ENCODE measurements at places on chromosomes 6 and 20.

- DNase-seq = no peak
These were observed 140.6 kb upstream of the PHACTR1 start for GRCh38 chr6:12575961-12576360.

DNA sequence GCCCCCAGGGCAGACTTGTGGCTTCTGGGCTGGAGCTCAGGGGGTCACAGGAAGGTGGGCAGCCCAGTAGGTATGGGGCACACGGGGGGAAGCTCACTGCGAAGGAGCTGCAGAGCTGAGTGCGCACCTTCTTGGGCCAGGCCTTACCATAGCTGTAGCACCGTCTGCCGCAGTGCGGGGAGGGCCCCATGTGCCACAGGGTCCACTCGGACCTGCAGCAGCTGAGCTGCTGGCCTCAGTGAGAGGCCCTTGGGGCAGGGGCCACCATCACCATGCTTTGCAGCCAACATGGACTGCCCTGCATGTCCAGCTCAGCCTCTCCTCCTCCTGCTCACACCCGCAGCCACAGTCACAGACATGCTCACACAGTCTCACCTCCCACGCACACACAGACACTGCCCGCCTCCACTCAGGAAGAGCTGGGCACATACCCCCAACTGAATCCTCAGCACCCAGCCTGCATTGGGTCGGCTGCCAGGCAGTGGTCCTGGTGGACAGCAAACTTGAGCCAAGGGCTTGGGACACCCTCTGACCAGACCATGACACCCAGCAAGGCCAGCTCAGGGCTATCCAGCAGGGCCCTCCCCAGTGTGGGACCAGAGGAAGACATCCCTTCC lies 35.3 kb downstream of the YTHDF1 start:
- DNase-seq = no peak

GRCh38 chr20:45732199-45732598 lies 10.1 kb downstream of the SPINT4 start:
- no peak for DNase-seq

- no peak for DNase-seq
These were observed 57.4 kb downstream of the LYRM2 start for GRCh38 chr6:89580997-89581666.

DNA sequence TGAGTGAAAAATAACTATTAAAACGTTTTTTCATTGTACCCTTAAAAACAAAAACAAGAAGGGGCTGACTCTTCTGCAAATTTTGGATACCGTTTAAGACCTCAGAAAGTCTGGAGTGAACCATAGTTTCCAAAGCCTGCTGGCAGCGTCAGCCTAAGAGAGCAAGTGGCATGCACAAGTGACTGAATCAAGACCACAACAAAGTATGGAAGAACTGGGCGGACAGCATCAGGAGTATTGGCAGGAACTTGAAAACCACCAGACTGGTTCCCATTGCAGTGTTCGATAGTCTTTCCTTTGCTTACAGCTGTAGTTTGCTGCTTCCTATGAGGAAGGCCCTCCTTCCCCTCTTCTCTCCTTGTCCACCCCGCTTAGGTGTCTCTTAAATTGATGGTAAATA lies 33.7 kb upstream of the MYLIP start:
- DNase-seq = no peak

DNA sequence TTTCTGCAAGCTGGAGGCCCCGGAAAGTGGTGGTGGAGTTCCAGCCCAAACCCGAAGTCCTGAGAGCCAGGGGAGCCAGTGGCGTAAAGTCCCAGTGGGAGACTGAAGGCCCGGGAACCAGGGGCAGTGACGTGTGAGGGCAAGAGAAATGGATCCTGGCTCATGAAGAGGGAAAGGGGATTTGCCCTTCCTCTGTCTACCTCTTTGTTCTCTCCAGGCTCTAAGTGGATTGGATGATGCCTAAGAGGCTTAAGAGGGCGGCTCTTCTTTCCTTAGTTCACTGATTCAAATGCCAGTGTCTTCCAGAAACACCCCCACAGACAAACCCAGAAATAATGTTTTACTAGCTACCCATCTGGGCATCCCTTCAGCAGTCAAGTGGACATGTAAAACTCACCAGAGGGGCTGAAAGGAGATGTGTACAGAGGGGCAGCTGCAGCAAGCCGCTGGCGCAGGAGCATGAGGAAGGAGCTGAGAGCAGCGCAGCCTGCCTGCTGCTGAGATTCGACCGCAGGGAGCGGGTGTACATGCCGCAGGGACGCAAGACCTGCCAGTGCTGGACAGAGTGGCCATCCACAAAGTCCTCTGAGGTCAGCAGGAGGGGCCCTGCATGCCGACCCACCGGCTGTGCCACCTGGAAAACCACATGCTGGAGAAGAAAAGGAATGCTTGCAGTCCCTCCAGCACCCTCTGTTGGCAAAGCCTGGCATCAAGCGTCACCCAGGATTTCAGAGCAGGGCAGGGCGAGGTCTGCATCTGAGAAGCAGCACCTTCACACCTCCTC lies 29.5 kb downstream of the CDYL start:
- peak; percentile 47 for DNase-seq

- no peak for DNase-seq
These were observed 100.1 kb upstream of the PRDM1 start for GRCh38 chr6:105985816-105986632.

- DNase-seq = no peak
These were observed 12.7 kb upstream of the SLC17A1 start for GRCh38 chr6:25844518-25844917.

DNA sequence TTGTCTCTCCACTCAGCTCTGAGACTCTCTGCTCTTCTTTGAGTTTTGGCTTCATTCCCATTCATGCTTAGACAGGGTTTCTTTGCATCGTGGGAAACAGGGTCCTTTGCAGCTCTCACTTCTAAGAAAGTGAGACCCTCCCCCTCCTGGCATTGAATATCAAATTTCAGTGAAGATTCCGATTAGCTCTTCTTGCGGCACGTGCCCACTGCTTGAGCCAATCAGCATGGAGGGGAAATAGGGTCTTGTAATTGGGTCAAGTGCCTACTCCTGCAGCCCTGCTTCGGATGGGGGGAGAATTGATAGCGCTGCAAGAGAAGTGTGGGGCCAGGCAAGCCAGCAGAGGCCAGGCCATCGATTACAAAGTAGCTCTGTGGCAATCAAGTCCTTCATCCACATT lies 69.6 kb downstream of the TFAP2C start:
- DNase-seq = no peak

DNA sequence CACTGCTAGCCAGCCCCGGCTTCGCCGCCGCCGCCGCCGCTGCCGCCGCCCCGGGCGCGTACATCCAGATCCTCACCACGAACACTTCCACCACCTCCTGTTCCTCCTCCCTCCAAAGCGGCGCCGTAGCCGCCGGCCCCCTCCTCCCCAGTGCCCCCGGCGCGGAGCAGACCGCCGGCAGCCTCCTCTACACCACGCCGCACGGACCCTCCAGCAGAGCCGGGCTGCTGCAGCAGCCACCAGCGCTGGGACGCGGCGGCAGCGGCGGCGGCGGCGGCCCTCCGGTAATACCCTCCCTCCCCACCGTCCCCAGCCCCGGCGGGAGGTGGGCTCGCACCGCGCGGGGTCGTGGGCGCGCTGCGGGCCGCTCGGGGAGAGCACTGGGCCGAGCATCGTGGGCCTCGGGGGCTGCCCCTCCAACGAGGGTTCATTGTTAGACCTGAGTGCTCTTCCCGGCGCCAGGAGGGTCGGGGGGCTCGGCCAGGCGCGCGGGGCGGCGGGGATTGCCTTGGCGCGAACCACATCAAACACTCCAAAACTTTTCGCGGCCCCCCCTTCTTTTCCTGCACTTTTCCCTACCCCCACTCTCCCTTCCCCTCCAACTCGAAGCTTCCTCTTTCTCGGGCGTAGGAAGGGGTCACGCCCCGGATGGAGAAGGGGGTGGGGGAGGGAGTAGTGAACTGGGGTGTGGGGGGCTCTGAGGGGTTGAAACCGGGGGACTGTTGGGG lies 827 bp downstream of the E2F3 start:
- peak; percentile 22 for DNase-seq

DNA sequence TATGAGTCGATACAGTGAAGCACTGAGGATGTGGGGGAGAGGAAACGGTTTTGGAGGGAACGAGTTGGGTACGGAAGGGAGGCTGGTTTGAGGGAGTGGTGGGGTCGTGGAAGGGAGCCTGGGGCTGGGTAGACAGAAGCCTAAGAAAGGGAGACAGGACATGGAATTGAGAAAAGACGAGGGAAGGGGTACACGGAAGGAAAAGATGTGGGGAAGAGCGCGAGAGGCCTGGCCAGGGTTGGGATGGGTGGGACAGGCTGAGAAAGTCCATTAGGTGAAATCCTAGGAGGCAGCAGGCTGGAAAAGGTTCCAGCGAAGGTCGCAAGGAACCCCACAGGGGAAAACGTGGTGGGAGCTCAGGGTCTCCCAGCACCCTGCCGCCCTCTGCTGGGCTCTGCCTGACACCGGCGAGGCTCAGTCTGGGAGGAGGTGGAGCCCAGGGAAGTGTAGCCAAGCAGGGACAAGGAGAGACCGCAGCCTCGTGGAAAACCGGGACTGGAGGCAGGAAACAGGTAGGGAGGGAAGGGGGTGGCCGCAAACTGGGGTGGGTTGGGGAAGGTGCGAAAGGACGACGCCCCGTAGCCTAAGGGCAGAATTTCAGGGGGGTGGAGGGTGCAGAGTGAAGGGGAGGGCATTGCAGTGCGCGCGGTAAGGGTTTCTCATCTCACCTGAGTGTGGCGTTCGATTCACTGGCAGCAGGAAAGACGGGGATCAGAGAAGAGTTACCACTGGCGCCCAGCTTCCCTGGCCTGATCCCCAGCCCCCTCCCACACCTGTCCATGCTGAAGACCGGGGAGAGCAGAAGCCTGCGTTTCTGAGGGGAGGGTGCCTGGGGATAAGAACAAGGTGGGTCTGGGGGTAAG lies 4.3 kb downstream of the GABBR1 start:
- DNase-seq = peak; percentile 84

GRCh38 chr6:93970684-93971083 lies 551.3 kb upstream of the EPHA7 start:
- DNase-seq = no peak

- no peak for DNase-seq
These were observed 215.9 kb upstream of the AGPAT4 start for GRCh38 chr6:161489626-161490306.

- peak; percentile 99 for DNase-seq
These were observed at the start of gene ATG5 for GRCh38 chr6:106325336-106326178. Gene ATG5 (minus strand): TSS chr6:106325760. CDS start chr6:106316208, 9,552 bp downstream.

DNA sequence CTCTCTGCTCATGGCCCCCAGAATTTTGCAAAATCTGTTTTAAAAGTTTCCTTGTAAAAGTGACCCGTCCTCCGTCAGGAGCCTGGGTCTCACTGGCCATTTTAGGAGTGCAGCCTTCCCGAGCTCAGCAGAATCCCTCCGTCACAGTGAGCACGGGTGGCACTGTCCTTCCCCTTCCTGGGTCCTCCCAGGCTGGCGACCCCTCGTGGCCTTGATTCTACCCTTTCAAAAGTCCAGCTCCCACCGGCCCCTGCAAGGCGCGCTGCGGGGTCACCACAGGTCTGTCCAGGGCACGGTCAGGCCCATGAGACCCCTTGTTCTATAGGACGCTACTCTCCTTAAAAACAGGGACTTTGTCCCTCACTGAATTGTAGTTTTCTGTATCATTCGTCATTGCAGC lies 112.7 kb downstream of the PSMB1 start:
- no peak for DNase-seq

- no peak for DNase-seq
These were observed 505.9 kb upstream of the BTBD3 start for GRCh38 chr20:11411765-11412164.

All from HEK293T (cell line).